ENCODE measurements at places on chromosomes 6 and 20.
A peak's percentile ranks its signal among the peaks of the same experiment; 100 is the strongest.

DNA sequence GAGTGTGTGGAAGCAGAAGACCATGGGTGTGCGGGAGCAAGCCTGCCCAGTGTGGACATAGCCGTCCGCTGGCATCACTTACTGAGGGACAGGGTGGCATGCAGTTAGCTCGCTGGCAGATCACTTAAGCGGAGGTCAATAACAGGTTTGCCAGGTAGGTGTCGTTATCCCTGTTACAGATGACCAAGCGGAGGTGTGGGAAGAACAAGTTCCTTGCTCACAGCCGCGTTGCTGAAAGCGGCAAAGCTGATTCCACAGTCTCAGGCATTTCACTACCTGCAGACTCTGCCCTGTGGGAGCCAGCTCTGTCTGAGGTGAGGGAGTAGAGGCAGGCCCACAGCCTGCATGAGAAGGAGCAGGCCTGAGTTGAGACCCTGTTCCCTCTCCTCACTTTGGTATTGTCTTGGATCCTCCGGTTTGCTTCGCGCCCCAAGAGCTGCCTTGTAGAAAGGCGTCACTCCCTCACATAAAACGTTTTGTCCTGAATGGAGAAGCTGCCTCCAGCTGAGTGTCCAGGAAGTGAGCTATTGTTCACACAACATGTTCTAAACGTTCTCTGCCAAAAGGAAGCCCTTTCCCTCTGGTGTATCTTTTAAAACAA is 96.9 kb downstream of the TCP11 start:
- no peak for DNase-seq

DNA sequence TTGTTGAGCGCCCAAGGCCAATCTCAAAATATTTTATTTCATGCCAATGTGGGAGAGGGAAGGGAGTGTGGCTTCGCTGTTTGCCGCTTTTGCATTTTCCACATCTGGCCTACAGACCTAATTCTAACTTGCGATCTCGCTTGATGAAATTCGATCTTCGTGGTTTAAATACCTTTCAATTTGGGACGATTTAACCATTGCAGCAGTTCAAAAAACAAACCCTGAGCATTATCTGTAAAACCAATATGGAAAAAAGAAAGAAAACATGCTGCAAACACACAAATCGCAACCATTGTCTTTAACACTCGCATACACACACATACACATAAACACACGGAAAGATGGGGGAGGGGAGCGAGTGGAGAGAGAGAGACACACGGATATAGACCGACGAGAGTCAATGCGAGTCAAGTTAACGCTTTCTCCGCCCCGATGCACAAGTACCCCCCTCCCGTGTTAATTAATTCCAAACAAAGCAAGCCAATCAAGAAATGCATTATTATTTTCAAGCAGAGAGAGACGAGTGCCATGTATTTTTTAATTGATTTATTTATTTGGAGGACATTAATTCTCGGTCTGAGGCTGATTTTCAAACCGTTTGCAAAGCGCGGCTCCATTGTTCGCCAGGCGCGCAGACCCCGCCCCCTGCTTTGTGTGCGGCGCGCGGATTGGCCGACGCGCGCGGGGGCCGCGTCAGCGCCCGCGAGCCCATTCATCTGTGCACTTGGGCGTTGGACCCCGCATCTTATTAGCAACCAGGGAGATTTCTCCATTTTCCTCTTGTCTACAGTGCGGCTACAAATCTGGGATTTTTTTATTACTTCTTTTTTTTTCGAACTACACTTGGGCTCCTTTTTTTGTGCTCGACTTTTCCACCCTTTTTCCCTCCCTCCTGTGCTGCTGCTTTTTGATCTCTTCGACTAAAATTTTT is at the start of gene MARCKS:
TSS of gene MARCKS (plus strand) at position 721 of the 931 bp plus-strand sequence. CDS start 401 bp downstream, outside the sequence.
- DNase-seq: no peak

DNA sequence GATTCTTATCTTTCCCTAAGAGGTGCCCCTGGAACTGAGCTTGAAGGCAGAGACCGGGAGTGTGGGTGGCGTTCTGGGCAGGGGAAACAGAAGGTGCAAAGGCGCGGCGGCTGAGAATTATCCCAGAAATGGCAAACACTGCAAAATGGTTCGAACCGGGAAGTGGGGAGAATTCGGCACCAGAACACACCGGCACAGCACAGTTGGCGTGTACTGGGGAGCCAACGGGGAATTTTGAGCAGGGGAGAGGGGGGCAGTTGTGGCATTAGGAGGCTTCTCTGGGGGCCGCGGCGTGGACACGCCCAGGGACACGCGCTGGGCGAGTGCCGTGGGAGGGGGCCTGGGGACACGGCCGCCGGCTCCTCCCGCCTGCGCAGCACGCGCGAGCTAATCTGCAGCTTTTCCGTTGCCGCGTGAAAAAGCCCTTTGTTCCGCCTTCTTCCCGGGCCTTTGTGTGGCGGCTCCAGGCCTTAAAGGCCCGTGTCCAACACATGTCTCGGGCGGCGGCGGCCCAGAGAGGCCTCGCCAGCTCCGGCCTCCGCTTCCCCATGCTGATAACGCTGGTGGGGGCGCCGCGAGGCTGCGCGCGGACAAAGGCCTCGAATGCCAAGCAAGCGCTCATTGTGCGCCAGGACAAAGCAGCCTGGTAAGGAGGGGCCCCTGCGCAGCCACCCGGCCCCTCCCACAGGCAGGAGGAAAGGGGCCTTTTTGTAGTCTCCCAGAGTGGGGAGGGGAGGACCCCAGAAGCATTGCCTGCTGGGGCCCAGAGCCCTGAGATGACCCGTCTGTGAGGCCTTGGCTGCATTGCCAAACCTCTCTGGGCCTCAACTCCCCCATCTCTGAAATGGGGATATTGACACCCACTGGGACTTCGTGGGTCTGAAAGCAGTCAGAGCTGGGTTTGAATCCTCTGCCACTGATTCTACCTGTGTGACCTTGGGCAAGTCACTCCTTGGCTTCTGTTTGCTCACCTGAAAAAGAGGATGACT is 82.8 kb downstream of the CD40 start:
- no peak for DNase-seq

DNA sequence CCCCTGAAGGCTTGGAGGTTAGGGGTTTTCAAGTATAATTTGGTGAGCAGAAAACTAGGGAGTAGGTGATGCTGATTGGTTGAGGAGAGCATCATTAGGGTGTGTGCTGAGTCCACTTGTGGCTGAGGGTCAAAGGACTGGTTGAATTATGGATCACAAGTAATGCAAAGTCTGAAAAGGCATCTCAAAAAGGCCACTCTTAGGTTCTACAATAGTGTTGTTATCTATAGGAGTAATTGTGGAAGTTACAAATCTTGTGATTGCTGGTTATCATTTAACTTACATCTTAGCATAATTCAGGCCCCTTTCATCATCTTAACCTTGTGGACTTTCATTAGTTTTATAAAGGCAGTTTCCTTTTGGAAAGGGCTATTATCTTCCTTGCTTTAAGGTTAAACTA is 60.8 kb downstream of the UBR2 start:
- no peak for DNase-seq

DNA sequence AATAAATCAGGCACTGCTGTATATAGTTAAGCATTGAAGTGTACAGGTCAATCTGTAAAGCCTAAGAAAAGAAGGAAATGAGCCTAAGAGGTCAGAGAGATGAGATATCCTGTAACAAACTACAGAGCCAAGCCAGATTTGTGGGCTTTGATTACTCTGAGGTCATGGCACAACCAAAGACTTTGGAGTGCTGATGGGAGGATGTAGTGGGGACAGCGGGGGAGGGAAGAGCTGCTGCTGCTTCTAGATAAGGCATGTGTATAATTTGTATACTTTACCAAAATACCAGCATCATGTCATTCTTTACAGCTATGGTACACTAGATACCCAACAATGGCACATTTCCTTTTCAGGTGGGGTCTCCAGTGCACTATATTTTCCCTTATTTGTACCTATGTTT is 102.5 kb downstream of the OGFRL1 start:
- DNase-seq: no peak

DNA sequence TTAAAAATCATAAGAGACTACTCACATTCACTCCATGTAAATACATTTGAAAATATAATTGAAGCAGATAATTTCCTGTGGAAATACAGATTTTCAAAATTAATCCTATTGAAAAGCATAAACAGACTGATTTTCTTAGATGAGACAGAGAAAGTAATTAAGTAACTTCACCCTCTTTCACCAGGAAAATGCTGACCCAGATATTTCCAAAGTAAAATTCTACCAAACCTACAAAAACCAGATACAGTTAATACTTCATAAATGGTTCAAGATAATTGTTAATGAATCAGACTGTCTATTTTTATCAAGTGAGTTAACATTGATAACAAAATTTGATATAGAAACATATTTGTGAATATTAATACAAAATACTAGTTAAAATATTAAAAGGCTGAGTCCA is 233.5 kb upstream of the KHDRBS2 start:
- DNase-seq: no peak

DNA sequence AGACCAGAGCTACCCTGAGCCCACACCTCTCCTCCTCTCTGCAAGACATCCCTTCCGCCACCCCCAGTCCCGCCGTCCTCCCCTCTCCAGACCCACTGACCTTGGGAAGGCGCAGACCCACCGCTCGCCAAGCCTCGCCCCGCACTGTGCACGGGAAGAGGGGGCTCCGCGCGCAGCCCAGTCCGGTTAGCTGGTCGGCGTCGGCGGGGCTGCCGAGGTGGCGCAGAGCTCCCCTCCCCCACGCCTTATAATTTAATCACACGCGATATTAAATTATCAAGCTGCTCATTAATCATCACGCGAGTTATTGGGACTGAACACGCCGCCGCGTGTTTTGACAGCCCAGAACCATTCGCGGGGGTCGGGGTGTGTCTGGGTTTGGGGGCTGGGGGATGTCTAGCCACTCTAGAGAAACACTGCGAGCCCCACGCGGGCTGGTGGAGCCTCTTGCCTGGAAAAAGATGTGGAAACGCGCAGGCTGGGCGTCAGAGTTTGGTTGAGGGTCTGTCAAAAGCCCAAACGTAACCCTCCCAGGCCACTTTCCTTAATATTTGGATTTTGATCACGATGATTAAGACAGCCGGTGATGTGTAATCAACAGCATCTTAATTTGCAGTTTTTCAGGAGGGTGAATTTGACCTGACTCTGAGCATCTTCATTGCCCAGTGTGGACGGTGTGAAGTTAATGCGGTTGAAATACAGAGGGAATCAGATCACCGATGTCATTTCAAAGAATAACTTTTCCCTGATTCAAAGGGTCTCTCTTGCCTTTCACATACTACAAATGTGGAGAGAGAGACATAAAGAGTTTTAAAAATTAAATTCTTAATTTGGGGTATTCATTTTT is at the start of gene LINC00237:
TSS of gene LINC00237 (minus strand) at position 188 of the 847 bp plus-strand sequence.
- no peak for DNase-seq

DNA sequence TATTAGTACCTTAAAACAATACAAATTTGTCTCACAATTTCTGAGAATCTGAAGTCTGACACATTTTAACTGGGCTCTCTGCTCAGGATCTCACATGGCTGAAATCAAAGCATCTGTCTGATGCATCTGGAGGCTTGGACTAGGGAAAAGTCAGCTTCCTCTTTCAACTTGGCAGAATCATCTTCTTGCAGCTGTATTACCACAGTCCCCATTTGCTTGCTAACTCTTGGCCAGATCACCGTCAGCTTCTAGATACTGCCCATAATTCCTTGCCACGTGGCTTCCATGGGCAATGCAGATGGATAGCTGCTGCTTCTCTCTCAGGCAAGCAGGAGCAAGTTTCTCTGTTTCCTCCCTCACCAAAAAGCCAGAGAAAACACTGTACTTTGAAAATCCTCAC is 1106.4 kb upstream of the CITED2 start:
- DNase-seq: no peak

DNA sequence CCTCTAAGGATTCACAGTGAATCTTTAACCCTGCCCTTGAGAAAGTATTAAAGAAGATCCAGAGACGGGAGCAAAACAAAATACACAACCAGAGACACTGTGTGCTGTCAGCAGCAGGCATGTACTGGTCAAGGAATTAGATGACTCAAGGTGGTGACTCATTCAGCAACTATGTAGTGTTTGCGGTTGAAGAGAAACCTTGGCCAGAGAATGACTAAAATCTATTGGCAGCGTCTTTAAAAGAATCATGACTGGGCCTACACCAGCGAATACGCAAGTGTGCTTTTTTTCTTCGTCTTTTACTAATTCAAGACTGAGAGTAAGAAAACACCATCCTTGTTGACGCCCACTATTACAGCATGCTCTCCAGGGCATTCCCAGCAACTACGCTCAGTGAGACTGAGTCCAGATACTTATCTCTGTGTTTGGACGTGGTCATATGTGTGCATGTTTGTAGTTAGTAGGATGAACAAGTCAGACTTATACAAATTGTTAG is 72.4 kb upstream of the BACH2 start:
- DNase-seq: peak; percentile 48

- no peak for DNase-seq
Measured at GRCh38 chr20:37449276-37449675, 71.8 kb upstream of the NNAT start.

GRCh38 chr20:19317237-19318069 is 105.0 kb downstream of the SLC24A3 start:
- DNase-seq: no peak

- no peak for DNase-seq
Measured at GRCh38 chr20:58112017-58112781, 116.3 kb downstream of the ANKRD60 start.

- peak; percentile 51 for DNase-seq
Measured at GRCh38 chr20:5191829-5192569, 65.2 kb downstream of the CDS2 start.

- no peak for DNase-seq
Measured at GRCh38 chr6:127216810-127217789, 49.6 kb upstream of the RNF146 start.

GRCh38 chr6:56944661-56945060 is 10.2 kb upstream of the BEND6 start:
- no peak for DNase-seq

DNA sequence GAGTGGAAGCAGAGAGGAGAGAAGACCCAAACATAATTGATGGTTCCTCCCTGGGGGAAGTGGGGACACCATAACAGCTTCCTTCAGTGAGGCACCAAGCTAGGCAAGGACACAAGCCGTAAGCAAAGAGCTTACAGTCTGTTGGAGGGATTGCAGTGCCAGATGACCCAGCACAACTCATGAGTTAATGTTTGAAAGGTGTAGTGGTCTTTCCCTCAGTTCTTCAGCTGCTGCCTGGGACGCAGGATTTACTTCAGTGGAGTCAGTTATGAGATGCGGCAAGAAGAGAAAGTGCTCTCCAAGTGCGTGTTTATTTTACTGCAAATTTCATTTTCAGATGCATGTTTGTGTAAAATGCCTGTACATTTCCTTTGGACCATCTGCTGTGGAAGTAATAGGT is 38.7 kb upstream of the SLC17A4 start:
- DNase-seq: no peak
